ENCODE measurements at places on chromosomes 2 and 18.

DNA sequence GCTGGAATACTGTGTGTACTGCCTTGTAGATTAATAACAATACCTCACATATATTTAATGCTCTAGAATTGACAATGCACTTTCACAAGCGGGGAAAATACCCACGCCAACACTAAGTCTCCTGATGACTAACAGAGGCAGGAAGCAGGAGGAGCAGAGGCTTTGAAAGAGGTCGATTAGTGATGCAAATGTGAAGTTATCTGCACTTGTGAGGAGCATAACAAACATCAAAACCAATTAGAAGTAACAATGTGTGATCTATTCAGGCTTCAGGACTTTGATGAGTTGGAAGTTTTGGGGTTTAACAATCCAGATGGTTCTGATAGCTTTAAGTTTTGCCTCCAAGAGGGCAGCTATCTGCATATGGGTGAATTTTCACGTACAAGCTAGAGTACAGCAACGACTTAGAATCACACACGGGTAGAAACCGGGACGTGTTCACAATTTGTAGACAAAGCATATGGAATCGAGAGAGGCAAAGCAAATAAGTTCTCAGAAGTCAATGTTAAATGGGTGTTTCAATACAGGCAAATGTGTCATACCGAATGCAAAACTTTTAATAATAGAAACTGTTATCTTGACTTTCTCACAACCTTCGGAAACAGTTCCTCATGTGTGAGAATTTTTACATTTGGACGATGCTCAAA is 114.5 kb downstream of the METTL8 start:
- DNase-seq: peak; percentile 7

DNA sequence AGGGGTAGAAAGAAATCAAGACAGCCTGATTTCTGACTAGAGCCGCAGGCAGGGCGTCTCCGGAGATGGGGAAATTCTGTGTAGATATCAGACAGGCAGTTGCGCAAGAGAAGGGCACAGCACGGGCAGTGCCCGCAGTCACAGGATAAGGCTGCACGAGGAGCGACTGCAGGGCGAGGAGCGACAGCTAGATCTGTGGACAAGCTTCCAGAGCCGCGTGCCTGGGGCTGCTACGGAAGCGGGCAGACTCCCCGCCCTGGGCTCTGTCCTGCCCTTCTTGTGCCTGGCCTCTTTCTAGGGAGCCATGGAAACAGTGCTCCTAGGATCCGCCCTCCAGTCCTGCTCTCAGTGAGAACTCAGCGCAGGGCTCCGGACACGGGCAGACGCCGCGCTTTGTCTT is 12.6 kb downstream of the MC5R start:
- DNase-seq: no peak

DNA sequence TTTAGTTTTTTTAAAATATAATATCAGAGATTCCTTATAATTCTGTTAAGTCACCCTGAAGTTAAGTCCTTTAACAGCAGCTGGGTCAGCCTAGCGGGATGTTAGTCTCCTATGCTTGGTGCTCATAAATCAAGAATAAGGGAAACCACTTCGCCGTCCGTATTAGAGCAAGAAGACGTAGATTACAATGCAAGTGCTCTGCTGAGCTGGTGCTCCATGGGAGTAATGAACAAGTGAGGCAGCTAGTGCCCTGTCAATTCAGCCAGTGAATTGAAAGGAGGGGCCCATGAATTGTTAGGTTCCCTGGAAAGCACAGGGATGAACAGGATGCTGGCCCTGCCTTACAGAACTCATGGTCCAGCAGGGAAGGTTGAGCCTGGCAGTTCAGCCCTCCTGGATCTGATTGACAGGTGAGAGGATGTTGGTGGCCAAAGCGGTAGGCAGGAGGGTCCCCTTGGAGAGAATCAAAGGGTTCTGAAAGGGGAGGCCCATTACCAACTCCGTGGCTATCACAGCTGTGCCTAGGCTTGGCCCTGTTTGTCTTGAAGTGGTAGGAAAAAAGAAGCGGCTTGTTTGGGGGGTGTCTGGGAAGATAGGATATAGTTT is 30.8 kb downstream of the PLB1 start:
- DNase-seq: no peak

DNA sequence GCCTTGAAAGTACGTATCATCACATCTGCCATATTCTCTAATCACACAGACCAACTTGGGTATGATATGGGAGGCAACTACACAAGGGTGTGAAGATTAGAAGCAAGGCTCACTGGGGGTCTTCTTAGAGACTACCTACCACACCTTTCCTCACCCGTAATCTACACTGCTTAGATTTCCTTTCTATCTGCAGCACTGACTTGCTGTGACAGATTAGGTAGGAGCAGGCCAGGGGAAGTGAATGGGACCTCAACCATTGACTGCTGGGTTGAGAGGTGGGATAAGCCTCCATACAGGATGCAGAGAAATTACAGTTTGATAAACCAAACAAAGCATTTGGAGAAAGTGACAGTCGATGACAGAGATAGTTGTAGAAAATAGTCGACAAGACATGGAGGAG is 119.0 kb upstream of the SERPINE2 start:
- no peak for DNase-seq

DNA sequence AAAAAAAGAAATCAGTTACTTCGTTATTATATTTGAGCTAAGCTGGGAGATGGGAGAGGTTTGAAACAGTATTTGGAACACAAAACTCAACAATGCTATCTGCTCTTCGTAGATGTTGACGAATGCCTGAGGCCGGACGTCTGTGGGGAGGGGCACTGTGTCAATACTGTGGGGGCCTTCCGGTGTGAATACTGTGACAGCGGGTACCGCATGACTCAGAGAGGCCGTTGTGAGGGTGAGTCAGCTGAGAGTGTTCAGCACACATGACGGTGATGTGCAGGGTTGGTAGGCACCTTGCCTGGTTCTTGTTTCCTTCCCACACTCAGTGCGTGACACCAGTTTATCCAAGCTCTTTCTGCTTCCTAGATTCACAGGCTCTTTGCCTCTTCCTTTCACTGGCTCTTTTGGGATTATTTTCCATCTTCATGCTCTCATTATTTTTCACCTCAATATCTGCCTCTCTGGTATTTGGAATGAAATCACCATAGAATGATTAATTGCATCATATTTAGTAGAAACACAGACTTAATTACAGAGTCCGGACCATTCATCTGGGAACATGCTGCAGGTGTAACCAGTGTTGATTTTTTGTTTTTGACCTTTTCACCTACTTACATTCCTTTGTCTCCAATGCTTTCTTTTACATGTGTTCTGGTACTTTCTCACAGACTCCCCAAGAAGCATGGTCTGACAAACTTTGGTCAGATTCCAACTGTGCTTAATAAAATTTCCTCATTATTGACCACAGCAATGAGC is 200.6 kb upstream of the RASGRP3 start:
- DNase-seq: peak; percentile 2

DNA sequence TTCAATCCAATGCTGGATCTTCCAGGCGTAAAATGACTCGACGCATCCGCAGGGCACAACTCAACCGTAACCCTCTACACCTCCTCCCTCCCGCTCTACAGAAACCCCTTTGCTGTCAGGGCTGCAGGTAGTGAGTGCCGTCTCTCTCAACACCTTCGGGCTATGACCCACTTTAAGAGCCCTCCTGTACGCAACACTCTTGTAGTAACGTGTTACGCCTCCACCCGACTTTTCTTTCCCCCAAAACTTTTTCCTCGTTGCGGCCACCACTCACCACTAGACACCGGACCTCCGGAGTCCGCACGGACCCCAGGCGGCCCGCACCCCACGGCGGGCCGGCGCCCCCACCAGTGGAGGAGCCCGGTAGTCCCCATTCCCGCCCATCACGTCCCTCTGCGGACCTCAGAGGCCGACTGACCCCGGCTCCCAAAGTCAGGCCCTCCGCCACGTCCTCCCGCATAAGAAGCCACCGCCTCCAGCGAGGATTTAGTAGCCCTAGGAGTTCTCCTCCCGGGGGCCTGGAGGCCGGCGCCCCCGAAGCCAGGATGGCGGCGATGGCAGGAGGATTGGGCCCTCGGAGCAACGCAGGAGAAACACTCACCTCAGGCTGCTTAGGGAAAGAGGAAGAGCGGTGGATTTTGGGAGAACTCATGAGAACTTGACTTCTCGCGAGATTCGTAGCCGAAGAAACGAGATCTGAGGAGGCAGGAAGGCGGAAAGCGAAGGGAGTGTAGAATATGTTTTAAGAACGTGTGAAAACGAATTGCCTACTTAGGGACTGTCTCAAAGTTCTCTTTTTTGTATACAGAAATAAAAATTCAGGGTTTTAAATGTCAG is 5.0 kb upstream of the C18orf32 start:
- DNase-seq: peak; percentile 67

GRCh38 chr2:9656270-9656766 is 25.5 kb upstream of the YWHAQ start:
- peak; percentile 14 for DNase-seq

DNA sequence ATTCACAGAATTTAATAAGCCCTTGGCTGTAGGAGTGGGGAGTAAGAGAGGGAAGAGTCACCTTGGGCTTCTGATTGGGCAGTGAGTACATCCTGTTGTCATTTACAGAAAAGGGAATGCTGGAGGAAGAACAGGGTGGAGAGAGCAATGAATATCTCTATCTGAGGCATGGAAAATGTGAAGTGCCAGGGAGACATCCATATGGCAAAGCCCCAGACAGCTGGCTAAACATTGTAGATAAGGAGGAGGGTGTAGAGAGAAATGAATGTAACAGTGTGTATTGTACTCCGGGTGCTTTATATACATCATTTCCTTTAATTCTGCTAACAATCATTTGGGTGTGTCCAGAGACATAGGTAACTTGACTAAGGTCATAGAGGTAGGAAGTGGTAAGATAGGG is 103.5 kb downstream of the UPP2 start:
- DNase-seq: no peak

GRCh38 chr18:55079481-55080355 is 120.5 kb upstream of the CCDC68 start:
- DNase-seq: no peak

DNA sequence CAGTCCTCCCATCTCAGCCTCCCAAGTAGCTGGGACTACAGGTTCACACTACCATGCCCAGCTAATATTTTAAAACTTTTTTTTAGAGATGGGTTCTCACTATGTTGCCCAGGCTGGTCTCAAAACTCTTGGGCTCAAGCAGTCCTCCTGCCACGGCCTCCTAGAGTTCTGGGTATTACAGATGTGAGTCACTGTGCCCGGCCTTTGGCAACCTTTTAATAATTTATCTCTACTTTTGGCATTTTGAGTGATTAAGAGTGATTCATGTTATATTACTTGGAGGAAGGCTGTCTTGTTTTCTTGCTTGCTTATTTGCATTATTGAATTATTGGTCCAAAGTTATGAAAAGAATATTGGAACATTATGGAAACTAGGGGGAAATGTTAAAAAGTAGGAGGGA is 24.3 kb downstream of the NCOA1 start:
- DNase-seq: no peak

- DNase-seq: no peak
Observed at GRCh38 chr2:98556344-98557033, 51.8 kb downstream of the COA5 start.

DNA sequence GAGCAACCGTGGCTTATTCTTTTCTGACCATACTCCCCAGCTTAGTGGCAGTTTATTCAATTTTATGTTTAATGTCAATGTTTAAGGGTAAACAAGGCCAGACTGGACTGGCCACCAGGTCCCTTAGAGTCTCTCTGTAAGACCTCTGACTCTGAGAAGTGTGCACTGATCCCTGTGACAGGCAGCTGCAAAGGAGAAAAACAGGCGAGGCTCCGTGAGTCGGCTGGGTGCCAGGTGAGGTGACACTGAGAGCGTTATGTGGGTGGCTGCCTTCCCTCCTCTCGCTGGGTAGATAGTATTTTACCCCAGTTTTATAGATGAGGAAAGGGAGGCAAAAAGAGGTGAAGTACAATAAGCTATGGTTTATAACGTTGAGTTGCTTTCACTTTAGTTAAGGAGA is 139.4 kb upstream of the HDAC4 start:
- DNase-seq: no peak

GRCh38 chr18:9766740-9767139 is 58.6 kb downstream of the RAB31 start:
- DNase-seq: no peak

DNA sequence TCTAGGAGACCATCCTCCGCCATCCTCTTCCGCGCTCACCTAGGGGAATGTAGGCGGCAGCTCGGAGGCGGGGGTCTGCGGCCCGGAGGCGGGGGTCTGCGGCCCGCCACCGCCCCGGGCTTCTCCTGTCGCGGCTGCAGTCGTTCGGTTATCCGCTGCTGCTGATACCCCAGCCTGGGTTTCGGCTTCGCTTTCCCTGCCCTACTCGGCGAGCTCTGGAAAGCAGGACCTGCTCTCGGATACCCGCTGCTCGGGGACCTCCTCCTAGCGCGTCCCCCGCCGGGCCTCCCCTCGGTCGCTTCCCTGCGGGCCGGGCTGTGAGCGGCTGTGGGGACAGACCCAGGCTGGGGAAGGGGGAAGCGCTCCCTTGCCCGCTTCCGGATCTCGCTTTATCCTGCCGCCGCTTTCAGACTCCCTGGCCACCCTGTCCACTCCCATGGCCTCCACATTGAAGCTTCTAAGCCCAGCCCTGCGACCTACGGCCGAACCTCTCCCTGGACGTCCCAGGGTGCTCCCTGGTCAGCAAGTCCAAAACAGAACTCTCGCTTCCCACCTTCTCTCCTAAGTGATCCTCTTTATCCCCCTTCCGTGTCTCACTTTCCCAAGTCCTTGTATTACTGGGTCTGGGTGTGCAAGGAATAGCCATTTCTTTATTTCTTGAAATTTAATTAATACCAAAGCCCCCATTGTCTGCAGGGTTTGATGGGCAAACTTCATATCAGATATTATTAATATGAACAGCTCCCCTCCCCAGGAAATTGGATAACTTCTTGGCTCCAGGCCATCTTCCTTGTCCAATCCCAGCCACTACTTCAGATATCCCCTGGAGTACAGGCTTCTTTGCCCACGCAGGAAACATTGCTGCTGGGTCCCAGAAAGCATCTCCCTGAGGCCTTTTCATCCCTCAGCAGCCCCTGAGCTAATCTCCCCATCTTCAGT is 769 bp downstream of the FKBP1B start:
- no peak for DNase-seq

GRCh38 chr2:196449083-196449482 is 190.4 kb upstream of the CCDC150 start:
- no peak for DNase-seq

- DNase-seq: no peak
Observed at GRCh38 chr18:10094655-10095054, 180.8 kb downstream of the VAPA start.

GRCh38 chr18:36188916-36189315 is 1.6 kb downstream of the MOCOS start:
- no peak for DNase-seq

DNA sequence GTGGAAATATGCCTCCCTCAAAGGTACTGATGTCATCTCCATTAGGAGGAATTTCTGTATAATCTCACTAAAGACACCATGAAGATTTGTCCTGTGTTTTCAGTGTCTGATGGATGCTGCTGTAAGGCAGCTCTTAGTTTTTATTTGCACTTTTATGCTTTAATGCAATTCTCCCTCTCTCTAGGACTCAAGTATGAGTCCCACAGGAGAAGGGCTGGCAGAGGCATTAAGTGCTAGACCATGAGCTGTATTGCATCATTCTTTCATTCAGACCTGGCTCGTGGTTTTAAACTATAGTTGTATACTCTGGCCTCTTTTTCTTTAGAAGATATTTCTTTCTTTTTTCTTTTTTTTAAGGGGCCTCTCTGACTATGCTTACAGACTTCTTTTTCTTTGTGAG is 805.6 kb downstream of the DPP10 start:
- no peak for DNase-seq

All from activated T-cell treated with anti-CD3 and anti-CD28 coated beads for 1 hour (primary cell).